ENCODE measurements at places on chromosomes 16 and 17.

DNA sequence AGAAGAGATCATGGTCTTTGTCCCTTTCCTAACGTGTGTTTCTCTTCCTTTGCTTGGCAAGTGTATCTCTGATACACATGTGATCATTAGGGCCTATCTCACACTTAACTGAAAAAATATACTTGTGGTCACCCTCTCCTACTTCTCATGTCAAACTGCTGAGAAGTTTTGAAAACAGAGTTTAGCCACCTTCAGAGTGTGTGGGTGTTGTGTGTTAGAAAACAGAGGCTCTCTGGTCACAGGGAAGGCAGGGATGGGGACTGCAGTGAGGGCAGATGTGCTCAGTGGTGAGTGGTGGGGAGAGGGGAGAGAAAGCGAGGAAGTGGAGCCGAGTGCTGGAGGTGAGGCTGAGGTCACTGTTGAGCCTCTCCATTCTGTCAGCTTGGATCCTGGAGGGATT lies 29.4 kb downstream of the GRB7 start:
- no peak for DNase-seq

- no peak for DNase-seq
Observed at GRCh38 chr17:1089915-1090314, 89.9 kb downstream of the ABR start.

GRCh38 chr16:65495106-65495505 lies 373.2 kb upstream of the CDH11 start:
- DNase-seq, result no peak

- DNase-seq, result no peak
Observed at GRCh38 chr17:1384905-1385435, 15.1 kb downstream of the YWHAE start.

- no peak for DNase-seq
Observed at GRCh38 chr16:14125000-14125681, 54.0 kb downstream of the MRTFB start.

- DNase-seq, result no peak
Observed at GRCh38 chr16:12201216-12201615, 224.7 kb downstream of the SNX29 start.

- no peak for DNase-seq
Observed at GRCh38 chr17:22569459-22570143, 877.3 kb downstream of the KCNJ18 start.

- DNase-seq, result no peak
Observed at GRCh38 chr17:79587421-79587820, 23.4 kb downstream of the RBFOX3 start.

DNA sequence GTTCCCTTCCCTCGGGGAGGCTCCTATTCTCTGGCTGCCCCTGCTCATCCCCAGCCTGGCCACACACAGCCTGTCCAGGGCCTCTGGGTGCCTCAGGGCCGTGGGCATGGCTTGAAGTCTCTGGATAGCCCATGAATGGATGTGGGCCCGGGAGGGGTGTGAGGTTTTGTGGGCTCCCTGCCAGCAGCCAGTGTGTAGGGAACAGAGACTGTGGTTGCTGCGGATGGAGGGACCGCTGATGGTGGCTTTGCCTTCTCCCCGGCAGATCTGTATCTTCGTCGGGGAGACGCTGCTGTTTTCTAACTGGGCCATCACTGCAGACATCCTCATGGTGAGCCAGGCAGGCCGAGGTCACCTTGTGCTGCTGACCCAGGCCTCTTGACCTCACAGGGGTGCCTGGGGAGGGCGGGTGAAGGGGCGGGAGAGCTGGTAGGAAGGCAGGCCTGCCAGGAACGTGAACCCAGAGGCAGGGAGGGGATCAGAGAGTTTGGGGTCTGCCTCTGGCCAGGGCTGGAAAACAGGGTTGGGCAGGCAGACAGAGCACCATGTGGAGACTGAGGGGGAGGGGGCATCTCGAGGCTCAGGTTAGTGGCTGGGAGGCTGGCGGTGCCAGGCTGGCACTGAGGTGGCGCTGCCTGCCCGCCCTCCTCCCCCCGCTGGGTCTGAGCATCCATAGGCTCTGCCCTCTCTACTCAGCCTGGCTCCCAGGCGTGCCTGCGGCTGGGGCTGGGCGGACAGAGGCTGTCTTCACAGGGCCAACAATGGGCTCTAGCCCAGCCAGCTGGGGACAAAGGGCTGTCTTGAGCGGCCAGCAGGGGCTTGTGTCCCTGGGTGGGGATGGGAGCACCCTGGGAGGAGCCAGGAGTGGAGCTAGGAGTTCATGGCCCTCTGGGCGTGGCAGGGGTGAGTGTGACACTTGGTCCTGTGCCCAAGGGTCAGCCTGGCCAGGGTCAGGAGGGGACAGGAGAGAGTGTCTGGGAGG lies 21.4 kb downstream of the MYBBP1A start:
- no peak for DNase-seq

- DNase-seq, result no peak
Observed at GRCh38 chr17:67276075-67276474, 31.1 kb upstream of the HELZ start.

GRCh38 chr17:82863383-82863940 lies 23.6 kb upstream of the ZNF750 start:
- DNase-seq, result no peak

GRCh38 chr16:78022347-78023060 lies at the start of gene CLEC3A:
TSS of gene CLEC3A (plus strand) at chr16:78022548. CDS start at chr16:78022627, 79 bp downstream.
- DNase-seq, result no peak

- no peak for DNase-seq
Observed at GRCh38 chr17:49069585-49070273, 62.8 kb upstream of the B4GALNT2 start.

DNA sequence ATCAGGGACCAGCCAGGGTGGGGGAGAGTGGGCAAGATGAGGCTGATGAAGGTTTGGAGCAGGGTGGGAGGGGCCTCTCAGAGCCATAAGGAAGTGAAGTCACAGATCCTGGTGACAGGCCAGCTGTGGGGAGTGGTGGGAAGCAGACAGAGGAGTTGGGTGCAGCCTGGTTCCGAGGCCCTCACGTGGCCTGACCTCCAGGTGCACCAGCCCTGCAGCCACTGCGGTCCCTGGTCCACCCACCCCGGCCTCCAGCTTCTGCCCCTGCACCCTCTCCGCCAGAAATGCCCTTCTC lies 3.9 kb upstream of the ZFPM1 start:
- no peak for DNase-seq

DNA sequence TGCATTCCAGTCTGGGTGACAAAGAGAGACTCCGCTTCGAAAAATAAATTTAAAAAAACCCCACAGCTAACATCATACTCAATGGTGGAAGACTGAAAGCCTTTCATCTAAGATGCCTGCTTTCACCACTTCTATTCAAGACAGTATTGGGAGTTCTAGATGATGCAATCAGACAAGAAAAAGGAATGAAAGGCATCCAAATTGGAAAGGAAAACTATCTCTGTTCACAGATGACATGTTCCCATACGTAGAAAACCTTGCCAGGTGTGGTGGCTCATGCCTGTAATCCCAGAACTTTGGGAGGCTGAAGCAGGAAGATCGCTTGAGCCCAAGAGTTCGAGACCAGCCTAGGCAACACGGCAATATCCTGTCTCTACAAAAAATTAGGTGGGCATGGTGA lies 31.1 kb downstream of the RANBP10 start:
- no peak for DNase-seq

Measured in NCI-H2227 treated with DMSO at 0.1 percent for 48 hours (cell line).